ENCODE measurements at places on chromosomes 2 and 18.

DNA sequence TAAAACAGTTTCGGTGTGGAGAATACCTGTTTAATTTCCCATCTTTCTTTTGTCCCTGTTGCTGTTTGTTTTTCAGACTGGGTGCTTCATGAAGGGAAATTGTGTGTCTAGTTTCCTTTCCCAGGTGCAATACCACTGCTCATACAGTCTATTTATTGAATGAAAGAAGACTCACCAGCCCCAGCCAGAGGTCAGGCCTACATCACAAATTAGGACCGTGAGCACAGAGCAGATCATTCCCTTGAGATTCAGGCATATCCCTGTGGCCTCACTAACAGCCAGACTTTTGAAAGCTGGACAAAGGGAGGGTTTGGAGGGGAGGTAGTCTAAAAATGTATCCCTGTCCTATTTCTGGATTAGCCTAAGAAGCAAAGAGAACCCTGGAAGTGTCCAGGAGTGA lies 278.9 kb downstream of the IRS1 start:
- DNase-seq = no peak

- no peak for DNase-seq
Observed at GRCh38 chr18:29218091-29218490, 1041.2 kb upstream of the CDH2 start.

GRCh38 chr18:22391407-22392345 lies 26.0 kb downstream of the CTAGE1 start:
- no peak for DNase-seq

DNA sequence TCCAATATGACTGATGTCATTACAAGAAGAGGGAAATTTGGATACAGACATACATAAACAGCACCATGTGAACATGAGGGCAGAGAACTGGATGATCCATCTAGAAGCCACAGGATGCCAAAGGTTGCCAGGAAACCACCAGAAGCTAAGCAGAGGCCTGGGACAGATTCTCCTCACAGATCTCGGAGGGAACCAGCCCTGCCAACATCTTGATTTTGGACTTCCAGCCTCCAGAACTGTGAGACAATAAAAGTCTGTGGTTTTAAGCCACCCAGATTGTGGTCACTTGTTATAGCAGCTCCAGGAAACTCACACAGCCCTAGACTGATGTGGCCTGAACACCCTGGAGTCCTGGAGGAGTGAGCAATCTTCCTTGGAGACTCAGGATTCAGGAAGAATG lies 351.6 kb downstream of the EIPR1 start:
- DNase-seq = no peak

DNA sequence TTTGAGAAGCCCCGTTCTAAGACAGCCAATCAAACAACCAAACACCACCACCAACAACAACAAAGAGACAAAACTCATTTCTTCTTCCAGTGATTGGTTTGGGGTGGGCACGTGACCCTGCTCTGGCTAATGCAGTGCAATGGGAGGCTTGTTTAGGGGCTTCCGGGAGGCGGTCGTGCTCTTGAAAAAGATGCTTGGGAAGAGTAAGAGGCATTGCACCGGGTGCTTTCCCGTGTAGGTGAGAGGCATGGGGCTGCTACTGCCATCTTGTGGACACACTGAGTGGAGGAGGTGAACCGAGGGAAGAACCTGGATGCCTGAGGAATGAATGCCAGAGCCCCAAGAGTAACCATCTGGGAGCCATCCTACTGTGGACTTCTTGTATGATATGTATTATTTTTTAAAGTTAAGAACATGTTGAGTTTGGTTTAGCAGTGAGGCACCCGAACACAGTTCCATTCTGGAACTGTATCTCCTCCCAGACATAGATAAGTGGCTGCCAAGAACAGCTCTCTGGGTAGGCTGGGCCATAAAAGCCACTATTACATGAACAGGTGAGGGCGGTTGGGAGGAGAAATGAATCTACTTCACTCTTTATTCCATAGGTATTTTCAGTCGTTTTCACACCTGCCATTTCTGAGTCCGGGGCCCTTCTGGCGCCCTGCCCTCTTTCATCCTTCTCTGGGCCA lies 19.1 kb upstream of the ARHGAP25 start:
- no peak for DNase-seq

All from activated CD4-positive, alpha-beta T cell treated with anti-CD3 and anti-CD28 coated beads for 24 hours (primary cell).